CD4-positive, alpha-beta T cell treated with Interferon gamma for 1 hour (primary cell): ENCODE measurements at places on chromosomes 2 and 18.

GRCh38 chr2:172297950-172298349 lies 129.4 kb upstream of the ITGA6 start:
- no peak for DNase-seq

- DNase-seq: no peak
Measured at GRCh38 chr2:109069331-109070194, 59.4 kb upstream of the SH3RF3 start.

GRCh38 chr2:45229411-45229810 lies 220.2 kb upstream of the SIX2 start:
- no peak for DNase-seq

- no peak for DNase-seq
Measured at GRCh38 chr2:28974252-28974651, 6.8 kb upstream of the TOGARAM2 start.

DNA sequence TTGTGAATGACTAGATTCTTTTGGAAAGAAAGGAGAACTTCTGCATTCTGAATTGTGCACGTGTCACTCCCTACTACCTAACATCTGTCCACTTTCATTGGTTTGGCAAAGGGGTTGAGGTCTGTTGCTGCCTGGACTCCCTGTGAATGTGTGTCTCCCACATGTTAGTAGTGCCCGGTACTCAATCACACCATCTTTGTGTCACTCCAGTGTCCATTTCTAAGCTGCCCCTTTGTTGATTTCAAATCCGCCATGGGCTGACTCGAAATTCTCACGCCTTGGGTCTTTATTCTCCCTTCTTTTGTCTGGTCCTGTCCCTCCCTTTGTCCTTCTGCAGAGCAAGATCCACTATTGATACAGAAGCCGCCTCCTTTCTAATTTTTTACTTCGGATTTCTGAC lies 7.5 kb downstream of the DPYSL5 start:
- DNase-seq: no peak

DNA sequence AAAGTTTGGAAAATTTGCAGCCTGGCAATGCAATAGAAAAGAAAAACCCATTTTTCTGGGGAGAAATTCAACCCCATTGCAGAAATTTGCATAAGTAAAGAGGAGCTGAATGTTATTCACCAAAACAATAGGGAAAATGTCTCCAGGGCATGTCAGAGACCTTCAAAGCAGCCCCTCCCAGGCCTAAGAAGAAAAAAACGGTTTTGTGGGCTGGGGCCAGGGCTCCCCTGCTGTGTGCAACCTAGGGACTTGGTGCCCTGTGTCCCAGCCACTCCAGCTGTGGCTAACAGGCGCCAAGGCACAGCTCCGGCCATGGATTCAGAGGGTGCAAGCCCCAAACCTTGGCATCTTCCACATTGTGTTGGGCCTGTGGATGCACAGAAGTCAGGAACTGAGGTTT lies 224.5 kb downstream of the TXNL1 start:
- no peak for DNase-seq

- DNase-seq: peak; percentile 30
Measured at GRCh38 chr2:7007846-7008741, 90.9 kb downstream of the RNF144A start.
